Stimulated activated CD4-positive, alpha-beta T cell treated with anti-CD3 and anti-CD28 coated beads, Interleukin-15, amount 100 ng/mL, for 48 hours (primary cell): ENCODE measurements at places on chromosomes 5 and 9.

GRCh38 chr9:69371001-69371400 lies 46.0 kb downstream of the ENTREP1 start:
- no peak for DNase-seq

- DNase-seq, result no peak
These were observed 38.8 kb upstream of the ANKRD33B start for GRCh38 chr5:10525124-10525495.

- DNase-seq, result no peak
These were observed 19.6 kb upstream of the C5orf47 start for GRCh38 chr5:173969167-173970049.

DNA sequence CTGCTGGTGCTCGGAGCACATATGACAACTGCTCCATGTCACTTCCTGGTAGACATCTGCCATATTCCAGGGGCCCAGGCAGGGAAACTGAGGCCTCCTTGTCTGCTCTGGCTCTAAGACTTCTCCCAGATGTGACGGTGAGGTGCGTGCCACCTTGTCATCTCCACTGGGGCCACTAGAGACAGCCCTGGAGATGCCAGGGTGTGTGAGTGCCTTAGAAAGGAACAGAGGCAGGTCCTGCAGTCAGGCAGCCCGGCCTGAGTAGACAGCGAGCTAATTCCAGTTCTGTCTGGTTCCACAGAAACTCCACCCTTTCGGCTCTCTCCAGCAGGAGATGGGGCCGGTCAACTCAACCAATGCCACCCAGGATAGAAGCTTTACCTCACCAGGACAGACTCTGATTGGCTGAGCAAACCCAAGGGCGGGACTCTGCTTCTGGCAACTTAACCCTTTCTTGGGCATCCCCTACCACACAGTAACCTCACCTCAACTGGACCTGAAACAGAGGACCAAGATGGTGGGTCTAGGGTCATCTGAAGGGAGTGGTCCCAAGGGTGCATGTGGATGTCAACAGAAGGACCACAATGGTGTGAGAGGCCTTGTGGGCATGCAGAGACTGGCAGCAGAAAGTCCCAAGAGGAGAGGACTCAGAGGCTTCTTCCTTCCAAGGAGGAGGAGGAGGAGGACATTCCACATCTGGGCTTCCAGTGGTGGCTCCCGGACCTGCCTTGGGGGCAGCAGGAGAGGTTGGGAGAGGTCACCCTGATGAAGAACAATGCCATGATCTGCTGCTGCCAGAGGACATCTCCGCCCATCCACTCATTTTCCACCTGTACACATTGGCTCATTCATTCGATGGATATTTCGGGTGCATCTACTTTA lies 77.7 kb downstream of the RGS3 start:
- DNase-seq, result no peak

DNA sequence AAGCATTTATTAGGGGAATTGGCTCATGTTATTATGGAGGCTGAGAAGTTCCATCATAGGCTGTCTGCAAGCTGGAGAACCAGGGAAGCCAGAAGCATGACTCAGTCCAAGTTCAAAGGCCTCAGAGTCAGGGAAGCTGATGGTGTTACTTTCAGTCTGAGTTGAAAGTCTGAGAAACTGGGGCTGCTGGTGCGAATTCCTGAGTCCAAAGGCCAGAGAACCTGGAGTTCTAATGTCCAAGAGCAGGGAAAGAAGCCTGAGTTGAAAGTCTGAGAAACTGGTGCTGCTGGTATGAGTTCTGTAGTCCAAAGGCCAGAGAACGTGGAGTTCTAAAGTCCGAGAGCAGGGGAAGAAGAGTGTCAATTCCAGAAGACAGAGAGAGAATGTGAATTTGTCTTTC lies 641.1 kb downstream of the ISL1 start:
- no peak for DNase-seq

GRCh38 chr9:128723352-128723865 lies 518 bp downstream of the ZDHHC12 start:
- no peak for DNase-seq

- DNase-seq, result no peak
These were observed 46.8 kb upstream of the KIAA1958 start for GRCh38 chr9:112439825-112440224.

DNA sequence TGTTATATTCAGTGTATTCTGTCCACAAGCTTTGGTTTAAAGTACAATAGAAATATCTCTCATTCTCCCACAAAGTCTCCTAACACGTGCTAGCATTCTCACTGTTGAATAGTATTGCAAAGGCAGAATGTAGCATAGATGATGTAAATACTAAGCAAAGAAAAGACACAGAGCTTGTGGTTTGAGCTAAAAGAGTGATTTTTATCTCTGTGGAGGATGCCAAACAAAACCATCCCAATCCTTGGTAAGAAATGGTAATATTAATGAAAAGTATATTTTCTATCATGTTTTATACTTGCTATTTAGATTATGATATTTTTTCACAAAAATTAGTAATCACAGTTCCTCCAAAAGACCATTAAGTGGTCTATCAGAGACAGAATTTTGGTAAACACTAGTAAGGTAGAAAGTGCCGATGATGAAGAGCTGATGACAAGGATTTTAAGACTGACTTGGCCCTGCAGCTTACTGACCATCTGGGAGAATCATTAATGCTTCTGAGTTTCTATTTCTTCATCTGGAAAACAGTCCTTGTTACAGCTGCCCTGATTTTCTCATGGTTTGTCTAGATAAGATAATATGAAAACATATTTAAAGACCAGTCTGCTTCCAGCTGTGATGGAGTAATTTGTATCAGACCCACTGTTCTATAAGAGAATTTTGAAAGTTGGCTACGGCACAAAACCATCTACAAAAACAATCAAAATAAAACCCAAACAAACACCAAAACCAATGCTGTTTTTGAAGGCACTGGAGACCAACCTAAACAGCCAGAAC lies 510.2 kb downstream of the SPATA31D1 start:
- DNase-seq, result no peak

DNA sequence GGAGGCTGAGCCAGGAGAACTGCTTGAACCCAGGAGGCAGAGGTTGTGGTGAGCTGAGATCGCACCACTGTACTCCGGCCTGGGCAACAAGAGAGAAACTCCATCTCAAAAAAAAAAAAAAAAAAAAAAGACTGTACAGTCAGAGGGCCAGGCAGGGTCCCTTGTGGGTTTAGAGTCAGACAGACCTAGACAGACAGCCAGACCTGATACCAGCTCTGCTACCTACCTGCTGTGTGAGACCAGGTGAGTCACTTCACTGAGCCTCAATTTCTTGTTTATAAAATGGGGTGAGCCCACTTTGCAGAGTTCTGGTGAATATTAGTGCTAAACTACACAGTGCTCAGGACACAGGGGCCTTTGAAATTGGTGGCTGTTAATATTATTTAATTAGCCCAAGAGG lies 19.7 kb downstream of the TRIM14 start:
- DNase-seq, result no peak

DNA sequence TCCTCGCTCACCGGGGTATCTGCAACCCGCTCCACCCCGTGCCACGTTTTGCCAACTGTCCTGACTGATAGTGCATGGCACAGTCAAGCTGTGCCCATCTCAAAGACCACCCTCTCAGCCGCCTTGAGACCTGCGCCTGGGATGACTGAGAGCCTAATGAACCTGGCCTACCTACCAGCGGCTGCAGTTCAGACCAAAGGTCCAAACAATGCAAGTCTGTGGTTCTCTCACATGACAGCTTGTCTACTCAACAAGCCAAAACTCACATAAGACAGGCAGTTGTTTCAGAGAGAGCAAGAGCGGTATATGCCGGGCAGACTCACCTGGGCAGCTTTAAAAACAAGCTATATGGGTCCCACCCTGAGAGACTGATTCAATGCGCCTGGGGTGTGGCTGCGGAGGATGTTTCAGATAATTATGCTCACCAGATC lies 70.5 kb downstream of the EPB41L4B start:
- DNase-seq, result no peak

GRCh38 chr9:17888066-17888465 lies 309.2 kb downstream of the SH3GL2 start:
- no peak for DNase-seq

DNA sequence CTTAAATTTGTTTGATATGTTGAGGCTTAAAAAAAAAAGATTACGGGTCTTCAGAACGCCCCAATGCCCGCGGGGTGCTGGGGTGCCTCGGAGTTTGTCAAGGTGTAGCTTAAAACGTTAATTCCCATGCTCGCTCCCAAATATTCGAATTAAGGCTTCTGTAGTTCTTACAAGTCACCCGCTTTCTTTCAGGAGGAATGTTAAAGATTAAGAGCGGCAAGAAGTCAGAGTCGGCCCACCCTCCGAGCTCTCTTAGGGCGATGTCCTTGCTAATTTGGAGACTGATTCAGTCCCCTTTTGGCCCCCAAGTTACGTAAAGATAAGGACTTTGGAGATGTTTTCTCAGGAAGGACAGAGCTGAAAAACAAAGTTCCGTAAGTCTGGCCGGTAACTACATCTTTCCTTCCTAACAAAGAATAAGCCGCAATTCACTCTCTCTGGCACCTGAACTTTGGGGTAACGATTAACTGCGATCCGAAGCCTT lies 746 bp upstream of the NPM1 start:
- DNase-seq, result no peak

GRCh38 chr5:135130261-135131215 lies 96.5 kb upstream of the PITX1 start:
- DNase-seq, result no peak

GRCh38 chr5:16759147-16759773 lies 142.5 kb upstream of the RETREG1 start:
- DNase-seq, result no peak

DNA sequence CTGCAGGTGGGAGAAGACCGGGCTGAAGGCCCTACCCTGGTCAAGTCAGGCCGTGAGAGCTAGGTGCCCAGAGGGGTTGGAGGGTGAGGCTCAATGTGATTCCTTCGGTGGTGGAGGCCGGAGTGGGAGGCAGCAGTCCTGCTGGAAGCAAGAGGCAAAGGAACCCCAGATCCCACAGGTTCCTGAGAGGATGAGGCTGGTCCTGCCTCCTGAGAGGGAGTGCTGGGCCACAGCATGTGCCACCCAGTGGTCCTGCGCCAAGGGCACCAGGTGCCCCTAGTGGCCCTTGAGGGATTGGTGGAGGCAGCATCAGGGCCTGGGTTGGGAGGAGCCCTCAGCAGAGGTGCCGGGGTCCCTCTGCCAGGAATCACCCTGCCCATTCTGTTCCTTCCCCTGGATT lies 59.1 kb downstream of the BARX1 start:
- no peak for DNase-seq

- DNase-seq, result no peak
These were observed 34.1 kb downstream of the CRHBP start for GRCh38 chr5:76986825-76987526.

GRCh38 chr5:6321078-6321477 lies 57.3 kb downstream of the MED10 start:
- DNase-seq, result no peak

DNA sequence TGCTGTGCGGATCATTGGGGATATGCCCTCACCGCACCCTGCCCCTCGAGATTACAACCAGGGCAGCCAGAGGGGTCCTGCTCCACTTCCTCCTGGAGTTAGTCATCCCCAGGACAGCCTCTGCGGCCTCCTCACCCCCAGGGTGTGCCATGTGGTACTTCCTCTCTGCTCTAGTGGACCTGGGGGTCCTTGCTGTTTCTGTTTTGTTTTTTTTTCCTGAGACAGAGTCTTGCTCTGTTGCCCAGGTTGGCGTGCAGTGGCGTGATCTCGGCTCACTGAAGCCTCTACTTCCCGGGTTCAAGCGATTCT lies 5.2 kb upstream of the FCN1 start:
- DNase-seq, result no peak

DNA sequence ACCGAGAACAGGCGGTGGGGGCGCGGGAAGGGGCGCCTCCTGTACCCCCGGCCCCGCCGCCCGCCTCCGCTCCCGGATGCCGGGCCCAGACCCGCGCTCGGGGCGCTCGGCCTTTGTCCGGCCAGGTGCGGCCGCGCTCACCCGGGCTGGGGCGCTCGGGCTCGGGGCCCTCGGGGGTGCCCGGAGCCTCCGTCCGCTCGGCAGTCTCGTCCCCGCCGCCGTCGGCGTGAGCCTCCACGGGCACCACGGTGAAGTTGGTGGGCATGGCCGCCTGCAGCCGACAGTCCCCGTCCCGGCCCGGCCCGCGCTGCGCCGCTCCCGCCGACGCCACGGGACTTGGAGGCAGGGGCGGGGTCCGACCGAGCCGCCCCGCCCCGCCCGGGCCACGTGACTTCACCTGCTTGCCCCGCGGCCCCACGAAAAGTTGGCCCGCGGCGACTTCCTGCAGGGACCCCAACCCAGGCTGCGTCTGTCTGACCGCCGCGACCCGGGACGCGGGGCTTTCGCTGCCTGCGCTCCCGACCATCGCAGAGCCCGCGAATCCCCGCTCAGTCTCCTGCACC lies at the start of gene SLC12A7:
Gene SLC12A7, minus strand, starts transcription at position 337 of the 563 bp plus-strand sequence. Its CDS starts 72 bp downstream, at position 265.
- peak; percentile 26 for DNase-seq

DNA sequence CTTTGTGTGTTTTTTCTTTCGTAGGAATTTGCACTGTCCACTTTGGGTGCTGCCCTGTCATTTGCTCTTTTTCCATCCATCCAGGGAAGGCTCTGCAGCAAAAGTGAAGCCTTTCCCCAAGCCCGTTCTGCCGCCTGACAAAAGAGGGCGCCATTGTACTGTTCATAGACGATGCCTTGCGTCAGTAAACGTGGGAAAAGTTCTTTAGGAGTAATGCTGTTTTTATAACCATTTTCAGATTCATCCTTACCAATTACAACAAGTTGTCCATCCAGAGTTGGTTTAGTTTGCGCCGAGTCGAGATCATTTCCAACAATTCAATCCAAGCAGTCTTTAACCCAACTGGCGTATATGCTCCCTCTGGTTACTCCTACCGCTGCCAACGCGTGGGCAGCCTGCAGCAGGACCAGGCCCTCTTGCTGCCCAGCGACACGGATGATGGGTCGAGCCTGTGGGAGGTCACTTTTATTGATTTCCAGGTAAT lies 34.3 kb upstream of the RPS23 start:
- DNase-seq, result no peak

DNA sequence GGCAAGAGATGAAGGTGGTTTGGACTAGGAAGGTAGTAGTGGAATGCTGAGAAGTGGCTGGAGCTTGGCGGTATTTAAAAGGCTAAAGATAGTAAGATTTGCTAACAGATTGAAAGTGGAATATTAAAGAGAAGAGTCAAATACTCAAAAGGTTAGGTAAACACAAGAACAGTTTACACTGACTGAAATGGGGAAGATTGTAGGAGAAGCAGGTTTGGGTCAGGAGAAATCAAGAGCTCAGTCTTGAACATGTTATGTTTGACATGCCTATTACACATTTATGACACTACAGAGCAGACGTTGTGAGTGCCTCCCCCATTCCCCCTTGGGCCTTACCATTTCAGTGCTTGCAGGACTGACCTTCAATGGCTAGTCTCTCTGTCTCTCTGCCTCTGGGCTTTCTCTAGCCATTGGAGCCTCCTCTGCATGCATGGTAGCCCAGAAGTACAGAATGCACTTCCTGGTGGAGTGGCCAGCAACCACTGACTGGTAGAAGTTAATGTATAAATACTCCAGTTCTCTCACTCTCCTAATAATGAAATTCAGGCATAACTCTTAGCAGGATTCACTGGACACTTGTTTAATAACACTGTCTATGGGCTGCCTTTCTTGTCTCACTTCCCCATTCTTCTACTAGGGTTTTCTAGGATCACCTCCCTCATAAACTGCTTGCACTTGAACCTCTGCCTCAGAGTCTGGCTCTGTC lies 56.8 kb downstream of the HMGCS1 start:
- no peak for DNase-seq
